ENCODE measurements at places on chromosomes 2 and 18.
A peak's percentile ranks its signal among the peaks of the same experiment; 100 is the strongest.

DNA sequence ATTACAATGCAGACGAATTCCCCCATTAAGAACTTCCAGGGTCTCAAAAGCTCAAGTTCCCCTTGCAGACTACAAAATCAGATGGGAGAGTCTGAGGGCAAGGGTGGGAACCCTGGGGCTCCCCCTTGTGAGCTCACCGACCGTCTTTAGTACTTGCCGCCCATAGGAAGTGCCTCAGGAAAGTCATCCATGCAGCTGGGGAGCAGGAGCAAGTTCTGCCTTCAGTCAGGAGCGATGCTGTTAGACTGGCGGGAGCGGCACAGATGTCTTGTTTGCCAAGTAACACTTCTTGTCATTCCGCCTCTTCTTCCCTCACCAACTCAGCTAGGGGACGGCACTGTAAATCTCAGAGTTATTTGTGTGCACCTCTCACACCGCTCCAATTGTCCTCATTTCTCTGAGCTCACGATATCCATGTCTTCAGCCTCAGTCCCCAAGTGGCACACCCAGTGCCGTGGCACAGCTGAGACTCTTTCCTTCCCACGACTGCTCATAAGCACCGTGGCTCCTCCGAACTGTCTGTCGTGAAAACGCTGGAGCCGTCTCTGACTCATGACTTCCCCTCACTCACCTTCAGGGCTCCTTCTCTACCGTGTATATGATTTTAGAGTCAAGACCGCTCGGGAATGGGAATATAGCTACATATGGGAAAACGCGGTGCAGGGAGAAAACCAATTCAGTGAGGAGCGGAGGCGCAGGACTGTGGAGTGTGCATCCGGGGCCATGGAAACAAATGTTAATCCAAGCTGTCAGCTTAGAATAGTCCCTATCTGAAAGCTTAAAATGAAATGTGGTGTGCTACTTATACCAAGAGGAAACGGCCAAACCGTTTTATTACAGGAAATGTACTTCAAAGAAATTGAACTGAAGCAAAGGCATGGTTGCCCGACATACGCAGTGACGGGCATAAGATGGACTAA is 34.0 kb downstream of the UXS1 start:
- DNase-seq = peak; percentile 53

DNA sequence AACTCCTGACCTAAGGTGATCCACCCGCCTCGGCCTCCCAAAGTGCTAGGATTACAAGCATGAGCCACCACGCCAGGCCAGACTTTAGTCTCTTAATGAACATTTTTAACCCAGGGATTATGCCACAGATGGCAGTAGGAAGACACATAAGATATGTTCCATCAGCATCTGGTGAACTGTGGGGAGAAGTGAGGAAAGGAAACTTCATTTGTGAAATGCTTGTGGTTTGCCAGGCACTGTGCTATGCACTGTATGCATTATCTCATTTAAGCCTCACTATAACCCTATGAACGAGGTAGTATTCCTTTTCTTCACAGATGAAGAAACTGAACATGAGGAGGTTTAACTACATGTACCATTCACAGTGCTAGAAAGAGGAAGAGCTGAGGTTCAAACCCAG is 29.3 kb downstream of the PTRHD1 start:
- DNase-seq = no peak

DNA sequence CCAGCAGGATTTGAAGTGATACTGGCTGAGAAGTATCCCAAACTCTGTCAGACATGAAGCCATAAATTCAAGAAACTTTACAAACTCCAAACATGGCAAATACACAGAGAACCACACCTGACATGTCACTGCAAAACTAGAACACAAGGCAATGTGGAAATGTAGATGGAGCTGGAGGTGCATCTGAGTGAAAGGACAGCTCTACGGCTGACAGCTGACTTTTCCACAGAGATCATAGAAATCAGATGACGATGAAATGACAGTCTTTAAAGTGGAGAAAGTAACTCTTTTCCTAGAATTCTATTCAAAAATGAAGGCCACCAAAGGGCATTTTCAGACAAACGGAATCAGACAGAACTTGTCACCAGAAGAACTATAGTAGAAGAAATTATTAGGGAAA is 97.5 kb downstream of the LDLRAD4 start:
- DNase-seq = no peak

DNA sequence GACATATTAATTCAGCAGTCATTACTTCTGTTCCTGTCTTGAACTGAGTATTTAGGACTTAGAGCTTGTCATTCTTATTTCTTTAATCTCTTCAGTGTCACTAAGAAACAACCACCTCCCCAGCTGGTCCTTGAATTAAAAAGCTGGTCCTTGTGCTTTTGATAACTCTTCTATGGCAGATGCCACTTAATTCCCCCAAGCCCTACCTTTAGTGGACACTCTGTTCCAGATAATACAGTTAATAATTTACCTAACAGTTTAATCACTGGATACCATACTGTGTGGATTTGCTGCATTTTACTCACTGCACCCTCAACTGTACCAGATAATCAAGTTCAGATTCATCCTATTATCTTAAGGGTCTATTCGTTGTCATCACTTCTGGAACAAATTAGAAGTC is 73.1 kb downstream of the SKA1 start:
- no peak for DNase-seq

DNA sequence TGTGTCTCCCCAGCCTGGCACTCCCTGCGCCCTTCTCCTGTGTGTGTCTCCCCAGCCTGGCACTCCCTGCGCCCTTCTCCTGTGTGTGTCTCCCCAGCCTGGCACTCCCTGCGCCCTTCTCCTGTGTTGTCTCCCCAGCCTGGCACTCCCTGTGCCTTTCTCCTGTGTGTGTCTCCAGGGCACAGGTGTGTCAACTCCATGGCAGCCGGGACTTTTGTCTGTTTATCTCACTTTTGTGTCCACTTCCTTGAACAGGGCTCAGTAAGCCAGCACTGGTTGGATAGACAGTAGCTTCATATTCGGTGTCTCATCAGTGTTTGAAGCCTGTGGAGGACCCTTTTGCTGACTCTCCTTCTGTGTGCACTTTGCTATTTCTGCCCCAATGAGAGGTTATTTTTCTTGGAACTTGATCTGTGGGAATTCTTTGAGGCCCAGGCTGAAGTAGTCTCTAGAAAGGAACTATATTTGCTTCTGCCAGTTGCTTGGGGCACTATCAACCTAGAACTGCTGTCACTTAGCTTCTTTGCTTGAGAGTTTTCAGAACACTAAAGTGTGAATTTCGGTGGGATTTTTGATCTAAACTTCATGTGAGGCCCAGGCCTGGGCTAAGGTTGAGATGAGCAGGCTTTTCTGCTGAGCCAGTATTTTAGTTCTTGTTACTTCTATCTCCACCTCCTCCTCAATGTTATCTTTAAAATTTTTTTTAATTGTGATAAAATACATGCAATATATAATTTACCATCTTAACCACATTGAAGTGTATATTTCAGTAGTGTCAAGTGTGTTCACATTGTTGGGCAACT is 8.3 kb upstream of the ASB1 start:
- no peak for DNase-seq

DNA sequence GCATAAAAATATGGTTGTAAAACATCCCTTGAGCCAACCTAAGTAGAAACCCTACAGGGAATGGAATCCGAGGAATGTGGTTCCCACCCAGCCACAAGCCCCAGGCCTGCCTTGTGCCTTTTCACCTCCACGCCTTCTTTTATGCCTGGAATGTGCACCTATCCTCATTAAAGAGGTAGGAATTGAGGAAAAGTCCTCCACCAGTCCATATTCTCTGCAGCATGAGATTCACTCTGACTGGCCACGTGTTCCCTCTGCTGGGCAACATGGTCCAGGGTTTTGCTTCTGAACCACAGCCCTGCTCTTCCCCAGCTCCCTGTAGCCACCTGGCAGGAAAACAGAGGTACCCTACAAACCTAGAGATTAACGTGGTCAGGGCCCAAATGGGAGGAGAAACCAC is 787.9 kb upstream of the RAB6C start:
- no peak for DNase-seq

- DNase-seq = no peak
Measured at GRCh38 chr2:73068147-73068546, 3.4 kb downstream of the SFXN5 start.

DNA sequence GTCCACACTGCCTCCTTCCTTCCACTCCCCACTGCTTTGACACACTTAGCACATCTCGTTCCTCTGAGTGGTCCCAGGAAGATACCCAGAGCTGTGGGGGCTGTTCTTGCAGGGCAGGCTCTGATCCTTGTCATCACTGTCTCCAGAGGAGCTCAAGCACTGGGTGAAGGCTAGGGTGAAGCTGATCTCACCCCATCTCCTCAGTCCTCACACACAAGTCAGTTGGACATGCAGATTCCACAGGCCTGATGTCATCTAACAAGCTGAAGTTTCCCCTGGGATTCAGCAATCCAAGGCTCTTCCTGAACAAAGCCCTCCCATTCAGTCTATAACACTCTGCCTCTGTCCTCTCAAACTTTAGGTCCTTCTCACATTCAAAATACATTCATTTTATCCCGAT is 90.6 kb upstream of the RAB6C start:
- no peak for DNase-seq

- DNase-seq = no peak
Measured at GRCh38 chr2:45964906-45965305, 313.4 kb downstream of the PRKCE start.

GRCh38 chr18:68284236-68284780 is 430.6 kb downstream of the TMX3 start:
- no peak for DNase-seq

- no peak for DNase-seq
Measured at GRCh38 chr2:23850564-23851256, 76.2 kb downstream of the ATAD2B start.

DNA sequence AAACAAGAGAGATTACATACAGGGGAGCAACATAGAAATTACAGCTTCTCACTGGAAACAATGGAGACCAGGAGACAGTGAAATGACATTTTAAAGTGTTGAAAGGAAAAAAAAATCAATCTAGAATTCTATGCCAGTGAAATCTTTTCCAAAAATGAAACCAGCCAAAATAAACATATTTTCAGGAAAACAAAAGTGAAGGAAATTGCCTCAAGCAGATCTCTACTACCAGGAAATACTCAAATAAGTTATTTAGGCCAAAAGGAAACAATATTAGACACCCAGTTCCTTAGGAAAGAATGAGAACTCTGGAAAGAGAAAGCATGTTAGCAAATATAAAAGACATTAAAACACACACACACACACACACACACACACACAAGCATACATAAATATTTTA is 339.9 kb upstream of the NCKAP5 start:
- DNase-seq = no peak

DNA sequence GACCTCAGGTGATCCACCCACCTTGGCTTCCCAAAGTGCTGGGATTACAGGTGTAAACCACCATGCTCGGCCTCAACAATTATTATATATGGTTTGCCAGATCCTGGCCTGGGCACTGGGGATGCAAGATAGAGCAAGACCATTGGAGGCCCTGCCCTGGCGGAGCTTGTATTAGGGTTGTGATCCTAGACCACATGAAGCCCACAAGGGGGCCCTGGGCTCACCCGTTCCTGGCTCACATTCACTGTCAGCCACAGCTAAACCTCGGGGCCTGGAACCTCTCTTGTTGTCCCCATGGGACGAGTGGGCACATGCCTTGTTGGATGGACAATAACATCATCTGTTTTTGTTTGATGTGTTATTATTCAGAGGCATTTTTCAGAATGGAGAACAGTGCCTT is 14.9 kb downstream of the HPCAL1 start:
- no peak for DNase-seq

DNA sequence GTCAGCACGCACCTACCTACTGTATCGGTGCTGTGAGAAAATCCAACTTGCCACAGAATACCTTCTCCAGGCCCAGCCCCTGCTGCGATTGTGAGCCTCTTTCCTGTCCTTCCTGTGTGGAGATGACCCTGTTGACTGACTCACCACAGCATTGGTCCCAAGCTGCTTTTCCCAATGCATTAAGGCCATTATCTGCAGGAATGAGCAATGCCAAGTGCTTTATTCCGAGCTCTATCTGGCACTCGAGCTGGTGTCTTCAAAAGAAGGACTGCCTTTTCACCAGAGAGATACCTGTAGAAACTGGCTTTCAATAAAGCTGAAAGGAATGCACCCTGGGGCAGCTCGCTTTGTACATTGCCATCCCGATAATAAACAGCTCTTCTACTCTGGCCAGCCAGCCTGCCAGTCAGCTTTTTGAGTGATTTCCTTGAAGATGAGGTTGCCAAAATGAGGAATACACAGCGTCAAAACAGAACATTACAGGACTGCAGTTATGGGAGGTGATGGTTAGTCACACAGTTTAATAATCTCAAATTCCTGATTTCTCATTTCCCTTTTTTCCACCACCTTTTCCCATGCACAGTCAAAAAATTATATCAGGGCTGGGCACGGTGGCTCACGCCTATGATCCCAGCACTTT is 8.3 kb upstream of the RNF103 start:
- DNase-seq = no peak

GRCh38 chr2:15560140-15560987 is 770 bp downstream of the NBAS start:
- DNase-seq = no peak

GRCh38 chr2:191846515-191847476 is at the start of gene CAVIN2:
Gene CAVIN2, minus strand, starts transcription at chr2:191847088. Its CDS starts 163 bp downstream, at chr2:191846925.
- DNase-seq = no peak

- no peak for DNase-seq
Measured at GRCh38 chr2:206836722-206837121, 71.3 kb downstream of the FASTKD2 start.

GRCh38 chr2:235727891-235728799 is 234.3 kb downstream of the AGAP1 start:
- no peak for DNase-seq

DNA sequence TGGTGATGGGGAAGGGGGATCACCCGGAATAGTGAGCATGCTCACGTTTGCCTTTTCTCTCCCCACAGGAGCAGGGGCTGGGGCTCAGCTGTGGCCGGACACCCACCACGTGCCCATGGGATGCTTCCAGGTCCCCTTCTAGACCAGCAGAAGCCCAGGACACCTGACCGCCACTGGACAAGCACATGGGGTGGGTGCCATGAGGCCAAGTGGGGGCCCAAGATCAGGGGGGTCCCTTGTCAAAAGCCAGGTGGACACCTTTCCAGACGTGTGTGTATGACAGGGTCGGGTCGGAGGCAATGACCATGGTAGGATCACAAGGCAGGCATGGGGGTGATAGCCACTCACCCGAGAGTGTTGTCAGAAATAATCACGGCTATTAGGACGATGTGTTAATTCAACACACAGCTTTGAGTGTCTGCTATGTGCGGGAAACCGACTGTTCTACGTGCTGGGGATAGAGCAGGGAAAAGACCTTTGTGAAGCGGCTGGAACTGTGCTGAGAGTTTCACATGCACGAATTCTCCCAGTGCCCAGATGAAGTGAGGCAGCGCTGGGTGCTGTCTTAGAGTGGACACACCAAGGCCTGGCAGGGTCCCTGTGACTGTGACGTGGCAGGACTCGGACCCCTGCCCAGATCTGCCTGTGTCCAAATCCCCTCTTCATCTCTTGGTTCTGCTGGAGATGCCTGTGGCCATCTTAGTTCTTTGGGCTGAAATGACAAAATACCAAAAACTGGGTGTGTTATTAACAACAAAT is 244.7 kb downstream of the NDUFA10 start:
- no peak for DNase-seq

DNA sequence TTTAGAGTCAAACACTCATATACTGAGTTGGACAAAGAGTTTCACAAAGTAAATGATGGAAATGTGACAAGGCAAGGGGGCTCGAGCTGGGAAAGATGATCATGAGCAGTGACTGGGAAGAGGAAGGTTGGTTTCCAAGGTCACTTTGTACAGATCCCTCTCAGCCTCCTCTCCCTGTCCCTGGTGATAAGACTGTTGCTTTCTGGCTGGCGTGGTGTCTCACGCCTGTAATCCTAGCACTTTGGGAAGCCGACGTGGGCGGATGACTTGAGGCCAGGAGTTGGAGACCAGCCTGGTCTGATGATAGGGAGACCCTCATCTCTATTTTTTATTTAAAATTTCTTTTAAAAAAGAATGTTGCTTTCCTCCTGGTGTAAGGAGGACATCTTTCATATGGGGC is 86.6 kb upstream of the STPG4 start:
- DNase-seq = no peak
